ENCODE measurements at places on chromosomes 6 and 20.

DNA sequence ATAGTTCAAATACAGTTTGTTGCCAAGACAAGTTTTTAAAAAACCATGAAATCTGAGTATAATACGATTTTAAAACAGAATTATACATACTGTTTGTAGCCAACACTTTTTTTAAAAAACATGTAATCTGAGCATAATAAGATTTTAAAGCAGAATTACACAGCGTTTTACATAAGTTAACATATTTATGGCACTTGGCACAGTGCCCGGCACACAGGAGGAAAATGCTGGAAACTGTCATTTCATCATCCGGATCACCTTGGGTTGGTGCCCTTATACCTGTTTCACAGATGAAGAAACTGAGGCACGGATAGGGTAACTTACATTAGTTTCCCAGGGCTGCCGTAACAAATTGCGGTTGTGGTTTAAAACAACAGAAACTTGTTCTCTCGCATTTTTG lies 193.0 kb downstream of the BMP7 start:
- DNase-seq: no peak

- DNase-seq: no peak
Measured at GRCh38 chr20:63639093-63639975, 12.4 kb upstream of the GMEB2 start.

DNA sequence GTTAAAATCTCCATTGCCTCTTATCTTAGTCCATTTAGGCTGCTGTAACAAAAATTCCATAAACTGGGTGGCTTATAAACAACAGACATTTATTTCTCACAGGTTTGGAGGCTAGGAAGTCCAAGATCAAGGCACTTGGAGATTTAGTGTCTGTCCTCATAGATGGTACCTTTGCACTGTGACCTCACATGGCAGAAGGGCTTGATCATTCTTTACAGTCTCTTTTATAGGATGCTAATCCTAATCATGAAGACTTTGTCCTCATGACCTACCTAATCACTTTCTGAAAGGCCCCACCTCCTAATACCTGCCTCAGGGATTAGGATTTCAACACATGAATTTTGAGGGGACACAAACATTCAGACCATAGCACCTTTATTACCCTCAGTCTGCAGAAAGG lies 6.6 kb downstream of the GLO1 start:
- no peak for DNase-seq

DNA sequence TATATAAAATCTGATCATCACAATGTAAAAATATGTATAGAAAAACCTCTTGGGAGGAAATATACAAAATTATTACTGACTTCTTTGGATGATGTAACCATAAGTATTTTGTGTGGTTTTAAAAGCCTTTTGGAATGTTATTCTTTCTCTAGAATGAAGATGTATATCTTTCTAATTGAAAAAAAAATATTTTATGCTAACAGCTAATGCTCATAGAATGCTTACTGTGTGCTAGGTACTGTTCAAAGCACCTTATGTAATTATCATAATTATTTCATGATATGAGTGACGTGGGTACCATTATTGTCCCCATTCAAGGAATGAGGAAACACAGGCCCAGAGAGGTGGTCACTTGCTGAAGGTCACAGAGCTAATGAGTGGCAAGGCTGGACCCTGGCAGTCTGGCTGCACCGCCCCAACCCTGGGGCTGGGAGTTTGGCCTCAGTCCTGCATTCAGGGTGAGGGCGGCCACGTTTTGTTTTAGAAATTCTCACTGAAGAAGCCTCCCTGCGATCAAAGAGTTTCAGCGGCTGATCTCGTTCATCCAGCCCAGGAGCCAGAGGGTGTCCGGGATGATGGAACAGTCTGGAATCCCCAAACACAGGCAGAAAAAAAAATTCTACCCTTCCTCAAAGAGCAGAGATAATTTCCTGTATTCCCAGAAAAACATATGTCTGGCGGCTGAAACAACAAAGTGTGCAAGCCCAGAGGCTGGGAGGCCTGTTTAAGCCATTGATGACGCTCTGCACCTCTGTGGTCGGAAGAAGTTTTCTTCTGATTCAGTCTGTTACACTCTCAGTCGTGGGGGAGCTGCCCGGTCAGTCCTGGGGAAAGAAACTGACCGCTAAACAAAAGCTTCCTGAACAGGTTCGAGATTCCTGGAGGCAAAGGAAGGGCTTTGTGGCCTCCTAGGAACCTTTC lies 37.3 kb downstream of the TFEB start:
- DNase-seq: no peak

- DNase-seq: no peak
Measured at GRCh38 chr20:59789686-59790085, 143.8 kb downstream of the SYCP2 start.

DNA sequence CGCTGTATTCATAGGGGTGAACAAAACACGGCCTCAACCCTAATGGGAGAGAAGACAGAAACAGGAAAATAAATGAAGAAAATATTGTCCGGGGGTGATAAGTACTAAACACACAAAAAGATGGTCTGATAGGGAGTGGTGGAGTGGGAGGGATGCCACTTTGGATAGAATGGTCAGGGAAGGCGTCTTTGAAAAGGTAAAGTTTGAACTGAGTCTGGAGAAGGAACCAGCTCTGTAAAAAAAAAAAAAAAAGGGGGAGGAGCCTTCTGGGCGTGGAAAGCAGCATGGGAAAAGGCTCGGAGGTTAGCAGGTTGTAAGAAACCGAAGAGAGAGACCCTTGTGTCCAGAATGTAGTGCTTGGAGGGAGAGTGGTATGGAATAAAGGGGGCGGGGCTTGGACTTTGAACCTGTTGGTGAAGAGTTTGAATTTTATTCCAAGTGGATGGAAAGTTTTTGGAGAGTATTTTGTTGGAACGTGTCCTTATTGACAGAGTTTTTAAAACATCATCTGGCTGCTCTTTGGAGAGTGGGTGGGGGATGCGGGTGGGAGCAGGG lies 1.8 kb downstream of the CHMP4B start:
- no peak for DNase-seq

Measured in epithelial cell of prostate (primary cell).